Dorsolateral prefrontal cortex (tissue), 122 donors: ENCODE measurements at places on chromosomes 6 and 20.

DNA sequence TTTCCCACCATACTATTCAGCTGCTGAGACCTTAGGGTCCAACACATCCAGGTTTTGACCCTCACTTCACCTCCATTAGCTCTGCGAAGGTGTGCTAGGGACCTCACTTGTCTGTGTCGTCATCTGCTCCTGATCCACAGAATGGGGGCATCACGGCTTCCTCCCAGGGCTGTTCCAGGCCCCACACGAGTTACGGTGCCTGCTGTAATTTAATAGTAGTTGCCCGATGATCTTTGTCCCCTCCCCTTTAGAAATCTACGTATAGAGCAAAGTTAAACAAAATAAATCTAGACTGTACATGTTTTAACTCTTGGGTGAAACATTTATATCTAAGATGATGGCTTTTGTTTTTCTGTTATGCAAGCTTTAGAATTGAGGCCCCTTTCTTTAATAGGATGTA, 49.1 kb upstream of the NAA20 start:
- no peak for DNase-seq

DNA sequence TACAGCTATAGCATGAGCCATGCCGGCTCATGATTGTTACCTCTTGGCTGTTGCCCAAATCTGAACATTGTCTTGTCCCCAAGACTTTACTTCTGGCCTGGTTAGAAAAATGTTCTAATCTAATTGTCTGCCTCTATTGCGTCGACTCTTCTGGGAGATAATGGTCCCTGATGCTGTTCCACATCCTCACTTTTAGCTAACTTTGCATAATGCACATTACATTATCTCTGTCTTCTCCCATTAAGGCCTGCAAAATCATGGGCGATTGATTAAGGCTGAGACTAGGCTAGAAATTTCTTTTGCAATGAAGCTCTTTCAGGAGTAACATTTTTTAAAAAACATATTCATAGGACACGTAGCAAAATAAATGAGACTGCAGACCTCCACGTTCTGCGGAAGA, 961.0 kb downstream of the KIF16B start:
- no peak for DNase-seq

- no peak for DNase-seq
These were observed 93.0 kb upstream of the SMLR1 start for GRCh38 chr6:130734161-130734560.

GRCh38 chr20:2822073-2822472, 5.9 kb downstream of the TMEM239 start:
- DNase-seq: no peak

DNA sequence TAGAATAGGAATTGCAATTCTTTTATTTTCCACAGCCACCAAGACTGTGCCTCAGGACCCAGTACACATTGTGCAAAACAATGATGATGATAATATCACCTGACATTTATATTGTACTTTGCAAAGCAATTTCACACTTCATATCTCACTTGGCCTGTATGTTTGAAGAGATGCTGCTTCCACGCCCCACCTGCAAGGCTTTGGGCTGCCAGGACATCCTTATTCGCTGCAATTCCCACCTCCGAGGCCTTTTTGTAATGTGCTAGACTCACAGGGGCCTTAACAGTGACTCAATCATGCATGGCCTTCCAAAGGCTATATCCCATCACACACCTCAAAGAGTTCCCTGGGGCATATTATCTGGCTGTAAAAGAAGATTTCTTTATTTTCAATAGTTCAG, 200.9 kb downstream of the MYLK4 start:
- no peak for DNase-seq

GRCh38 chr6:151021896-151022295, 156.4 kb downstream of the MTHFD1L start:
- DNase-seq: no peak

DNA sequence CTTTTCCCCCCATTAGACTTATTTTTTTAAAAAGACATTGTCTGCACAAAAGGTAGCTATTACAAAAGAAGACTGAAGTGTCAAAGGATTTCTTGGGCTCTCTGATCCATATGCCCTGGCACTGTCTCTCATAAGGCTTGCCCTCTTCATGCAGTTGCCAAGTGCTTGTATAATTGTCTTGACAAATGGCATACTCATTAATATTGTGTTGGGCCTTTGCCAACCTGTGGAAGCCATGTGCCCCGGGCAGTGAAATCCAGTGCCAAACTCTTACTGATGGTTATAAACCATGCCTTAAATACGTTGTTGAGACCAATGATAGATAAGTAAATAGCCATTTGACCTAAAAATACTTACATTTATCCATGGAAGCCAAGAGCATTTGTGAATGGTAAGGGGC, 98.1 kb downstream of the FARS2 start:
- DNase-seq: no peak

- DNase-seq: no peak
These were observed 693 bp downstream of the FAM50B start for GRCh38 chr6:3849681-3850450.

DNA sequence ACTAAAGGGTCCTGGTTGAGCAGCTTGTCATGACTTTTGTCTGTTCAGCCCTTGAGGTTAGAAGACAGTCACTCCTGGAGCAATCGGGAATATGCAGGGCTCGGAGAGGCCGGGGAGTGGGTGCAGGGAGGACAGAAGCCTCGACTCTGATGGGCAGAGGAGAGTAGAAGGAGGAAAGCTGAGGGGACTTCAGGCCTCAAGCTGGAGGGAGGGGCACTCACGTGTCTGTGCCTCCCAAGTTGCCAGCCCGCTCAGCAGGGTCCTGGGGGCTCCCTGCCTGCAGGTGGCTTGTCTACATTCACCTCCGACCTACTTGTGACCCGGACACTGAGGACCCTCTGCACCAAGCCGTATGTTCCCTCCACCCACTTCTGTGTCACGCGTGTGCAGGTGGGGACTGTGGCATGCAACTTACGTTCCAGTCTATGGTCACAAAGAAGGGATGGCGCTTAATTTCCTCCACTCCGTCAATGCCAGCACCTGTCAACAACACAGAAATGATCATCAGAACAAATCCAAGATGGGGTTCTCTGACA, 86.8 kb upstream of the MPC1 start:
- no peak for DNase-seq

- peak; percentile 17 for DNase-seq
These were observed 207.5 kb downstream of the PTPRT start for GRCh38 chr20:42982218-42982617.

GRCh38 chr6:10383331-10384090, 31.4 kb downstream of the TFAP2A start:
- DNase-seq: no peak

GRCh38 chr6:42783177-42783875, 1.5 kb downstream of the BICRAL start:
- DNase-seq: peak; percentile 73

GRCh38 chr20:51756653-51757052, 11.5 kb downstream of the ATP9A start:
- DNase-seq: no peak

DNA sequence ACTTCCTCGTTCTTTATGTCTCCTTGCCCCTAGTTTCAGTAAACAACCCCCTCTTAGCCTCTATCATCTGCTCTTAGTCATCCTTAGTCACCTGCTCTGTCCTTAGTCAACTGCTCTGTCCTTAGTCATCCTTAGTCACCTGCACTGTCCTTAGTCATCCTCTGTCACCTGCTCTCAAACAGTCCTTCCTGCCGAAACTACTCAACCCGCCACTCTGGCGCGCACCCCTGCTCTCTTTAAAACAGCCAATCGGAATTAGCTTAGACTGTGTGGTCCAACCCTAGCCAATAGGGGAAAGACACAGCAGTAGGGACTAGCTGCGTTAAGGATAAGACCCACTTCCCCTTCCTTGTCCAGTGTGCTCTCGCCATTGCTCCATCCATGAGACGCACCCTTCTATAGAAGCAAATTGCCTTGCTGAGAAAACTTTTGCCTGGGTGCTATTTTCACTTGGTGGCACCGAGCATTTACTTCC, 73.9 kb downstream of the BACH2 start:
- DNase-seq: no peak

DNA sequence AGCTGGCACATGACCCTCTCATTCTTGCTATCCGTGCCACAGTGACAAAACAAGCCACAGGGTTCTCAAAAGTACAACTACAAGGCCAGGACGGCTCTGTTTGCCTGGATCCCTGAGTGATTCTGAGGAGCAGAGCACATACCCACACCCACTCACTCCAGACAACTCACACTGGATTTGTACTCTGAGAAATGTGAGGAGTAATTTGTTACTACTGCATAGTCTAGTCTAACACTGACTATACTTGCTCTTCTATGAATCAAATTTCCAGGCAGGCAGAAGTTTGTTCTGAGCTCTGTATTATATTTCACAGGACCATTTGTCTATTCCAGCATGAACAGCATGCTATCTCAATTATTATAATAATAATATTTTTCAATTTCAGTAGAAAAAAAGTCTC, 26.7 kb upstream of the SPTLC3 start:
- DNase-seq: no peak

- DNase-seq: no peak
These were observed 3.5 kb downstream of the TENT5A start for GRCh38 chr6:81748994-81749393.

DNA sequence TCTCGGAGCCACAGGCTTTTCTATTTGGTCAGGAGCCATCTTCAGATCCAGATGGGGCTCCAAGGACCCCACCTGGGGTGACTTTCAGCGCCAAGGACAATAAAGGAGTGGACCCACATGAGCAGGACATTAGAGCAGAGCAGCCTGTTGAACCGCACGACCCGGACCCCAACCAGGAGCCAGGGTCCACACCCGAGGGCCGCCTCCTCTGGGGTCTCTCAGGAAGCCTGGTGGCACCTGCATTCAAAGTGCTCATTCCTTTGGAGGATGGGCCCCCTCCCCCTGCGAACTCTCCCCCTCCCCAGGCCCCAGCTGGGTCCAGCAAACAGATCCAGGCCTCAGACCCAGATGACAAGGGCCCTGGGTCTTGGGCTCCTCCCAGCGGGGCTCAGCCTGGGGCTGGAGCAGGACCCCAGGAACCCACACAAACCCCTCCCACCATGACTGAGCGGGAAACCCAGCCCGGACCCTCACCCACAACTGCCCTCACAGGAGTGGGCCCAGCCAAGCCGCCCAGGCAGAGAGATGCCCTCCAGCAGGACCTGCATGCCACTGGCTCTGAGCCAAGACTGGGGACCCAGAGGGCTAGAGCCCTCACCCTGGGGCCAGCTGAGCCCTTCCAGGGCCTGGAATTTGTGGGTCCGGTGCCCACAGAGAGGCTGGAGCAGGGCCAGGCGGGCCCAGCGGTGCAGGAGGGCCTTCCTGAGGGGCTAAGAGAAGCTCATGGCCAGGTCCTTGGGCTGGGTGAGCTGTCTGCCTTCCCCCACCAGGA, 23.9 kb downstream of the RAB44 start:
- DNase-seq: no peak

DNA sequence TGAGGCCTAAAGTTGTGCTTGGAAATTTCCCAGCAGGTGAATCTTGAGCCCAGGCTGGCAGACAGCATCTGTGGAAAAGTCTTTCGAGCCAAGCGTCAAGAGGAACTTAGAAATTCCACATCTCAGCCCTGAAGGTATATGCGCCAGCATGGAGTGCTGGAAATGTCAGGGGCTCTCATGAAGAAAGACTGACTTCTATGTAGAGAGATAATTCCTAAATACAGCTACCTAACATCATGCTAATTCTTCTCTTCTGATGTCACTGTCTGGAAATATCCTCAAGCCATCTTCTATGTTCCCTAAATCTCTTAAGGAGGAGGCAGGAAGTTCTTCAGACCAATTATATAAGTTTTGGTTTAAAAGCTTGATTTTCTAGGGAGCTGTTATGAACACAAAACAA, 492.4 kb upstream of the MARCKS start:
- no peak for DNase-seq

DNA sequence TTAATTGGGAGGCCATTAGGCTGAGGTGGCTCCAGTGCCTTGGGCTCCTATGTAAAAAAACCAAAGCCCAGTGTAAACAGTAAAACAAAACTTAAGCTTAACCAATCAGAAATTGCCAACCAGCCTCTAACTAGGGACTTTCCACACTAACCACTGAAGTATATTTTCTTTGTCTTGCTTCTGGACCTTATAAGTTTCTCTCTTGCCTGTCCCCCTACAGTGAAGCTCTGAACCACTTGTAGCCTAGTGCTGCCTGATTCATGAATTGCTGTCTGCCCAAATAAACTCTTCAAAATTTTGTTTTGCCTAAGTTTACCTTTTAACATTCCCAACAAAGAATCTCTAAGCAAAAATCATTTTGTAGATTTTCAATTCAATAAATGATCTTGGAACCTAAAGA, 28.2 kb downstream of the POPDC3 start:
- DNase-seq: no peak

- no peak for DNase-seq
These were observed 268.9 kb downstream of the CDH4 start for GRCh38 chr20:61520893-61521460.

DNA sequence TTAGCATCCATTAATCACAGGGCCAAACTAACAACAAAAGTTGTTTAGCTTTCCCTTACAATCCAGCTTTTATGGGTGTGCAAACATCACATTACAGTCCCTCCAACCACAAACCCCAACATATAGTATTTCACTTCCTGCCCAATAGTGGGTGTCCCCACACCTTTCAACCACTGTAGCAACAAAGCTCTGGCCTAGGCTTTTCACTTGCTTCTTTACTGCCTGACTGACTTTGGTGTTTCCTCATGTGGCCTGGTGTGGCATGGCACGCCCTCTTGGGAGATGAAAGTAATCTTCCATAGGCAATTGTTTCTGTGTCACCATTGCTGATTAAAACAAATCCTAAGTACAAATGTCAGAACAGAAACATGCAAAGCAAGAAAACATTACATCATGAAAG, 46.3 kb downstream of the MCM8 start:
- no peak for DNase-seq

GRCh38 chr6:30747300-30747687, 2.9 kb upstream of the IER3 start:
- DNase-seq: no peak

DNA sequence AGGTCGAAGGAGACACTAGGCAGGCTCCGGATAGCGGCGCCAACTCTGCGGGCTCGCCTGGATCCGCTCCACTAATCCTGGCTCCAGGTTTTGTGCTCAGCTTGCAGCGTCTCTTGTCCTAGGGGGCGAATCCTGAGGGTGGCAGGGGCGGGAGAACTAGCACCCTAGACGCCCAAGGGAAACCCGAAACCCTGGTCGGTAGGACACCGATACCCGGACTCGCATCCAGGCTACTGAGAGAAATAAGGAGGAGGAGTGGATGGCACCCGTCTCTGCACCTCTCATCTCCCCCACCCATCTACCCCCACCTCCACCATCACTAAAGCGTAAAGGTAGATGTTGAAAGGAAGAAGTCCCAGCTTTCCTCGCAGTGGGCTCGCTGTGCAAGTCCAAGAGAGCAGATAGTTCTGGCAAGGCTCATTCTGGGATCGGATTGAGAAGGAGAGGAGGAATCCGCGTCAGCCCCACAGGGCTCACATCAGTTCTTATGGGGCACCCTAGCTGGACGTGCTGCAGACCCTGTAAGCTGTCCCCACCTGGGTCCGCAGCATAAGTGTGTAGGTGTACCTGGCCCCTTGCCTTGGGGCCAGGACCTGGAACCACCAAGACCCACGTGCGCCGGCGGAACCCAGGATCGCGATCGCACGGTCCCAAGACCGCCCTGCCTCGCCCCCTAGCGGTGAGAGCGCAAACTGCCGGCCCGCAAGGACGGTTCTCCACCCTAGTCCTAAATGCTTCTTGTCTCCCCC, 6.9 kb downstream of the SLC32A1 start:
- no peak for DNase-seq

GRCh38 chr20:37438464-37439222, 82.4 kb upstream of the NNAT start:
- DNase-seq: no peak
